ENCODE measurements at places on chromosomes 6 and 20.

- no peak for DNase-seq
These were observed 325.9 kb downstream of the COL12A1 start for GRCh38 chr6:74879976-74880375.

DNA sequence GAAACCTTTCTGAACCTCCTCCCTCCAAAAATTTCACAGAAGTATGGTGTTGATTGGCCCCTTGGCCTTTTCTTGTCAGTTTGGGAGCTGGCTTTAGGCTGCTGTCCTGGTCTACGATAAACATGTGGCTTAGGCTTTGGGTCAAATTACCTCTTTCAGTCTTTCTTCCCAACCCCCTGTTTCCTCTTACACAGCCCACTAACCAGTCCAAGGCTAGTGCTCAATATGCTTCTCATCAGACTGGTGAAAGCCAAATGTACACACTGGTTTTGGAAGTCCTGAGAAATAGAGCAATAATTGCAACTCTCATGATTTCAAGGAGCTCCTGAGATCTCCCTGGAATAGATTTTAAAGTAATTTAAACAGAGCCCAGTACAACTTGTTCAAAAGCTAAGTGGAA is 933.7 kb upstream of the GJE1 start:
- no peak for DNase-seq

- peak; percentile 73 for DNase-seq
These were observed 3.0 kb downstream of the ARID1B start for GRCh38 chr6:156780102-156780641.

DNA sequence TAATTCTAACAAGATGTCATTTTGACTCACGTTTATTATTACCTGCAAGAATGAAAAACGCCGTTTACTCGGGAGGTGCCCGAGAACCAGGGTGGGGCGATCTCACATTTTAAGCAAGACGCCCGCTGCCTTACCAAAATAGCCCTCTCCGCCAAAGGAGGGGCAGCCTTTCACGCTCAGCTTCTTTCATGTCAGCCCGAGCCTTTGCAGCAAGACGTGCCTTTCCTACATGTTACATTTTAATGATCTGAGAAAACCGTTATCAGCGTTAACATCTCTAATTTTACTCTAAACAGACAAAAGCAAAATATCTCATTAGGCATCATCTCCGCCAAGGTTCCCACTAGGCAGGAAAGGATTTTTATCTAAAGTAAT is 2.0 kb downstream of the BACH2 start:
- peak; percentile 74 for DNase-seq

DNA sequence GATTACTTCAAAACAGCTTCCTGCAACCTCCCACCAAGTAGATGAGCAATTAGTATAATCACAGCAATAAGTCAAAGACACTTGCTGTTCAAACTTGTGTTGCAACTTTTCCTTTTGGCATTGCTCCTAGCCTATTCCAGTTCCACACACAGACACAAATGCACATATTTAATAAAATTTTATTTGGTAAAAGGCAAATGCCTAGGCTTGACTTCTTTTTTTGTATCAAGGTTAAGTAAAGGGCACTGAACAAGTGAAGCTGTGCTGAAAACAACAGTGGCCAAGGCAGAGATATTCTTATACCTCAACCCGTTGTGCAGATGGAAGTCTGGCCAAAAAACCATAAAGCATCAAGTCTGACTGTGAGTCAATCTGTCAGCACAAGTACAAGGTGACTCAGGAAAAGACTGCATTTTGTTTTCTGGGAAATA is 708.4 kb upstream of the CITED2 start:
- DNase-seq: no peak

DNA sequence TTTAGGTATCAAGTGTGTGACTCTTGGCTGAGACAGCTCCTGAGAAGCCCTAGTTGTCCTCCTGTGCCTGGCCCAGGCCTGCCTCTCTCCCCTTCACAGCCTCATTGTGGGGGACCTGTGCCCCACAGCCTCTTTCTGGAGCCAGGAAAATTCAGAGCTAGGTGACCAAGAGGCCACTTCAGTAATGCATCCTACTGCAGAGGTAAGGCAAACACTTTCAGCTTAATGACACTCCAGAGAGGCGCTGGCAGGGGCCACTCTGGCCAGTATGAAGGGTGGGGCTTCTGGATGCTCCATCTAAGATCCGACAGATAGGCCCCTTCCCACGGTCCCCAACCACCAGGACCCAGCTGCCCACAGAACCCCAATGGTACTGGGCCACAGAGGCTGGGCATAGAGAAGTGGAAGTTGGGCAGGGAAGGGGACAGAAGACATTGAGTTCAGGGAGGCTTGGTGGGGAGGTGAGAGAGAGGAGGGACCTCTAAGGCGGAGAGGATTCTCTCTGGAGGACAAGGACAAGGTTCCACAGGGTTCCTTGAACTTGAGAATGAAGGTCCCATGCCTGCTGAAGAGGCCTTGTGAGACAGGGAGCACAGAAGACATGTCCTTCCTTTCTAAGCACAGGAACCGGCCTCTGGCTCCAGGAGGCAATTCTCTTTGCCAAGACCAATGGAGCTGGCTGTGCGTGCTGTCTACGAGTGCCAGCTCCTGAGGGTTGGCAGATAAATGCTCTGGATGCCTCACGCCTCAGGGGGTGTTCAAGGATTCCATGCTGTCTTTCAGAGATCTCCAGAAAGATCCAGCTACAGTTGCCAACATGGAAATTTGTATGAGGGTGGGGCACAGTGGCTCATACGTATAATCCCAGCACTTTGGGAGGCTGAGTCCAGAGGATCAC is 46.4 kb upstream of the TGM2 start:
- no peak for DNase-seq

GRCh38 chr6:108080010-108080780 is 5.7 kb upstream of the OSTM1 start:
- no peak for DNase-seq

- no peak for DNase-seq
These were observed 28.6 kb upstream of the FAM50B start for GRCh38 chr6:3820563-3820962.

DNA sequence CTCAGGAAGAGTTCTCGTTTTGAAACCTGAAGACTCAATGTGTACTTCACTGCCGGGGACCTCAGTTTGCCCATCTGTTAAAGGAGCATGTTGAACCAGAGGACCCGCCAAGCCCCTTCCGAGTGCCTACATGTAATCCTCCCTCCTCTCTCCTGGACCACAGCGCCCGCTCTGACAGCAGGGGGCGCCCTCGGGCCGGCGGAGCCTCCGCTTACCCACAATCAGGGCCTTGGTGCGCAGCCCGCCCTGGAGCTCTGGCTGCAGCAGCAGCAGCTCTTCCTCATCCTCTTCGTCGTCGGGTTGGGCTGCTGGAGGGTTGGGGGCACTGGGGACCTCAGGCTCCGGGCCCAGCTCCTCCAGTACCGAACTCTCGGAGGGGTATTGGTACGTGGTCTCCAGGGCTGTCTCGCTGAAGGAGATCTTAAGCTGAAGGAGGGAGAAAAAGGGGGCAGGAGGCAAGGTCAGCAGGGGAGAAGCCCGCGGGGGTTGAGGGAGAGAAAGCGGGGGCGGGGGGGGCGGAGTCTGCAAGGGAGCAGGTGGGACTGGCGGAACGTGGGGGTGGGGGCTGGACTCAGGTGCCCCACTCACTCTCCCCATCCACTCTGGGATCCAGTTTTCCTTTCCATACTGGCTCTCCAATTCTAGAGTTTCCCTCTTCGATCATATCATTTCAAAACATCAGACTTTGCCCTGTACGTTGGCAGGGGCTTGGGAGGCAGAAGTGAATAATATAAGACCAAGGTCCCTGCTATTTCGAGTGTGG is 6.3 kb upstream of the DHX16 start:
- peak; percentile 94 for DNase-seq

- DNase-seq: no peak
These were observed 174.4 kb upstream of the NT5E start for GRCh38 chr6:85275338-85275985.

DNA sequence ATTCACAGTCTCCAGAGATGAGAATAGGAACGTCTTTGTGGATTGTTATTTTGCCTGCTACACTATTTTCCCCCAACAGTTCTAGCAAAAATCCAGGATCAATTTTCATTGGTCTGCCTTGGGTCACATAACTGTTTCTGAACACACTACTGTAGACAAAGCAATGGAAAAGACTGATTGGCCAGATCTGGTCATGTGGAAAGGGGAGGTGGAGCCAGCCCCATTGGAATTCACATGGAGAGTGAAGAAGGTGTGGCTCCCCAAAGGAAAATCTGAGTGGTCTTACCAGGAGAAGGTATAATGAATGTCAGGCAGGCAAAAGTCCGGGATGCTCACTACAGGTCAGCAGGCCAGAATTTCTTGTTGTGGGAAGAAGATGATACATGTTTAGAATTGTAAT is 9.5 kb upstream of the TP53RK start:
- DNase-seq: no peak

DNA sequence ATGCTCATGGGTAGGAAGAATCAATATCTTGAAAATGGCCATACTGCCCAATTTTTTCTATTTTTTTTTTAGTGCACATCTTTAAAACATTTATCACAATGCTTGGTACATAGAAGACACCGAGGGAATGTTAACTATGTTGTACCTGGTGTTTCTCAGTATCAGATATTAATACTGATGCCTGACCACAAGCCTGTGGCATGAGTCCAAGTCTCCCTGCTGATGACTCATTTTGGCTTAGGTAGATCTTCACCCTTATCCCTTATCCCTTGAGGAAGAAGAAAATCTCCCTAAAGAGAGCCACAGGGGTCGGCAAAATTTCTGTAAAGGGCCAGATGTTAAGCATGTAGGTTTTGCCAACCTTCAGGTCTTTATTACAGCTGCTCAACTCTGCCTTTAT is 14.5 kb downstream of the CD109 start:
- DNase-seq: no peak

DNA sequence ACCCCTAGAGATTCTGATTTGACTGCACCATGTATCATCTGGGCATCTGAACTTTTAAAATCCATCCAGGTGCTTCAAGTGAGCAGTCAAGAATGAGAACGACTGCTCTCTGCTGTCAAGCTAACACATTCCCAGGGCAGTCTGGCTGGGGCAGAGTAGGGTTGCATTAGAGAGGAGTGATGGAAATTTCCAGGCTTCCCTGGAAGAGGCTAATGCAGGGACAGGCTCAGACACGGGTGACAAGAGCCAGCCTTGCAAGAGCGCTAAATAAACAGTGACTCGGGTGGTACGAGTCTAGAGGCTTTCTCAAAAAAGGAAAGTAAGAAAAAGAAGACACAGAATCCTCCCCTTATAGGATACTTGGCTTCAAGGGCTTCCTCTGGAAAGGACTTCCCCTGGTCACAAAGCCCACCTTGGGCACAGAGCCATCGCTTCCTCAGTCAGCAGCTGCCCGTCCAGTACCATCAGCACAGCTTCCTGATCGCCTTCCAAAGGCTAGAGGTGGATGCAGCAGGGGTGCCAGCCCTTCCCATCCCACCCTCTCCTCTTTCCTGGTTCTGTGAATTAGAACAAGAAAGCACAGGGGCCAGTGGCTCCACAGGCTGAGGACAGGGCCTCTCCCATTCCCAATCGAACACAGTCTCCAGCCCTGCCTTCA is 177.4 kb upstream of the RREB1 start:
- no peak for DNase-seq

DNA sequence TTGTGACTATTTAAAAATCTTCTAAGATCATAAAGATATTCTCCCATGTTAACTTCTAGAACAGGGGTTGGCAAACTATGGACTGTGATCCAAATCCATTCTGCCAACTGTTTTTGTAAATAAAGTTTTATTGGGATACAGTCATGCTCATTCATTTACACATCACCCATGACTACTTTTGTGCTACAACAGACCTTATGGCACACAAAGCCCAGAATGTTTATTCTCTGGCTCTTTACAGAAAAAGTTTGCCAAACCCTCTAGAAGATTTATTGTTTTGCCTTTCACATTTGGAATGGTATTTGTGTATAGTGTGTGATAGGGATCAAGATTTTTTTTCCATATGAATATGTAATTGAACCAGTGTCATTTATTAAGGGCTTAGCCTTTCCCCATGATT is 341.7 kb downstream of the CD83 start:
- DNase-seq: no peak

DNA sequence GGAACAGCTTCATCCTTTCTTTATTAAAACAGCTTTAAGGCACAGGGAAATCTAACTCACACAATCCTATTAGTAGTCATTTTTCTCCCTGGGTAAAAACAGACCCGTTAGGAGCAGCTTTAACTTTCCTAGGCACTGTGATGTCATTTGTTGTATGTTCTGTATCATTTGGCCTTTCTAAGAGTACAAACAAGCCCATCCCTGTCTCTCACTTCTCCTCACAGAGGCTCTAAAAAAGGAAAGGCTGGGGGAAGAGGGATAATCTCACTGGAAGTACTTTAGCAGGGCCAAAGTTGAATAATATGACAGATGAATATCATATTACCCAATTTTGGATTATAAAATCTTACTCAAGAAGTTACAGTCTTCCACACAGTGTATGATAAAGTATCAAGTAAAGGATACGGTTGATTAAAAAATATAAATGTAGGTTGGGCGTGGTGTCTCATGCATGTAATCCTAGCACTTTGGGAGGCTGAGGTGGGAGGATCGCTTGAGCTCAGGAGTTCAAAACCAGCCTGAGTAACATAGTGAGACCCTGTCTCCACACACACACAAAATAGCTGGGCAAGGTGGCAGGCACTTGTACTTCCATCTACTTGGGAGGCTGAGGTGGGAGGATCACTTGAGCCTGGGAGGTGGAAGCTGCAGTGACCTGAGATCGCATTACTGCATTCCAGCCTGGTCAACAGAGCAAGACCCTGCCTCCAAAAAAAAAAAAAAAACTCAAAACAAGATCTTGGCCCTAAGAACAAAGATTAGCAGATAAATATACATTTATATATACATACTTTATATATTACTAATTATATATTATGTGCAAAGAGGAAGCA is 7.9 kb downstream of the NUDT3 start:
- DNase-seq: no peak

- no peak for DNase-seq
These were observed 14.7 kb downstream of the FOXQ1 start for GRCh38 chr6:1326535-1327121.

- no peak for DNase-seq
These were observed 74.1 kb upstream of the SLC4A11 start for GRCh38 chr20:3312940-3313682.

GRCh38 chr6:166853371-166854325 is 102.7 kb downstream of the RNASET2 start:
- DNase-seq: no peak

- no peak for DNase-seq
These were observed 455.6 kb downstream of the PRKN start for GRCh38 chr6:162271922-162272321.

All from activated CD8-positive, alpha-beta T cell treated with anti-CD3 and anti-CD28 coated beads, Interleukin-2, amount 10 ng/mL, durations not matched to agents 7 days and 5 days (primary cell).